ENCODE measurements at places on chromosomes 2 and 18. TPM values are rescaled to one million over a fixed set of nuclear protein-coding genes. Genes with fewer than 3 reads are reported as not detected.

DNA sequence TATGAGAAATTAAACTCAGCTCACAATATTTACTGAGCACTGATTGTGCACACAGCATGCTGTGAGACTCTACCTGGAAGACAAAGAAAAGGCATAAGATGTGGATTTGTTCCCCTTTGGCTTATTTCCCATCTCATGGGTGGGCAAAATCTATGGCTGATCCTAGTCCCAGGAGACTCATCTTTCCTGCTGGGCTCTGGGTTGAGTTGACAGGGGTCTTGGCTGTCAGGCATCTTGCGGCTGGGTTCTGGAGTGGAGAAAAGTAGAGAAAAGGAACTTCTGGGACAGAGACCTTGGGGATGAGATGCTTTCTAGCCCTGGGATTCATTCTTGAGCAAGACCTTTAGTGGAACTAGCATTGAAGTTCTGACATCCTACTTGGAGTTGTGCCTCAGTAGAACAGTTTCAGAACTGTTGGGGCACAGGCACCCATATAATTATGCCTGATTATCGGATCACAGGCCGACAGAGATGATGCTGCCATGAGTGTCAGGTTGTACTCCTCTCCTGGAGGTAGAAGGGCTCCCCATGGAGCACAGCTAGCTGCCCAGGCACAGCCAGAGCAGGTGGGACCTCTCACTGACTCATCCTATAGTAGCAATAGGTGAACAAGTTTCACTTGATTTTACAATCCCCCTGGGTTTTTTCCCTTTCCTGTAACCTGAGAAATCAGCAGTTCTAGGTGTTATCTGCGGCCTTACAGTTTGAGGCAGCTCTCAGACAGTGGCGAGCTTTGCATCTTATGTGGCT, 260.9 kb downstream of the CYRIA start:
- H3K27ac ChIP-seq = no peak overlapping the region
- no peaks in the 10 kb centered on the region for H3K27me3 ChIP-seq
- no peaks in the 10 kb centered on the region for H3K4me1 ChIP-seq

- H3K27me3 ChIP-seq = no peaks in the 10 kb centered on the region
- H3K36me3 ChIP-seq = no peaks in the 10 kb centered on the region
- DNase-seq = no peak
- H3K4me1 ChIP-seq = peaks cover 42% of the 10 kb centered on the region
Observed at GRCh38 chr2:127700527-127701192, 637 bp upstream of the SFT2D3 start.

DNA sequence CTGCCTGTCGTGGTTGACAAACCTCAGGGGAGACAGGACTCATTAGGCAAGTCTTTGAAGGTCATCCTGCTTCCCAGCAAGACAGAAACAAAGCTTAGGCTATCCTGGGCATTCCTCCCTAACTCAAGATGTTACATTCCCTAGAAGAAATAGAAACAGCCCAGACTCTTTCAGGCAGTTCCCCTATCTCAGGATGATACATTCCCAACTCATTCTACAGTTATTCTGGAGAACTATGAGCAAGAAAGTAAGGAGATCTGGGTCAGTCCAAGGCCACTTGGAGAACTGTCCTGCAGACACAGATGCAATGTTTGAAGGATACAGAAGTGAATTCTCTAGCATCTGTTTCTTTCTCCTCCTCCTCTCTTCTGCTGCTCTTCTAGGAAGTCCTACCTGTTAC, 220.1 kb upstream of the NCKAP5 start:
- H3K4me3 ChIP-seq = no peak overlapping the region
- no peaks in the 10 kb centered on the region for H3K27me3 ChIP-seq
- DNase-seq = no peak
- H3K36me3 ChIP-seq = no peaks in the 10 kb centered on the region

GRCh38 chr2:236273126-236273525, 8.9 kb upstream of the ASB18 start:
- H3K27ac ChIP-seq = no peak overlapping the region
- no peaks in the 10 kb centered on the region for H3K36me3 ChIP-seq
- no peaks in the 10 kb centered on the region for H3K4me1 ChIP-seq
- no peak overlapping the region for H3K4me3 ChIP-seq
- H3K27me3 ChIP-seq = no peaks in the 10 kb centered on the region

DNA sequence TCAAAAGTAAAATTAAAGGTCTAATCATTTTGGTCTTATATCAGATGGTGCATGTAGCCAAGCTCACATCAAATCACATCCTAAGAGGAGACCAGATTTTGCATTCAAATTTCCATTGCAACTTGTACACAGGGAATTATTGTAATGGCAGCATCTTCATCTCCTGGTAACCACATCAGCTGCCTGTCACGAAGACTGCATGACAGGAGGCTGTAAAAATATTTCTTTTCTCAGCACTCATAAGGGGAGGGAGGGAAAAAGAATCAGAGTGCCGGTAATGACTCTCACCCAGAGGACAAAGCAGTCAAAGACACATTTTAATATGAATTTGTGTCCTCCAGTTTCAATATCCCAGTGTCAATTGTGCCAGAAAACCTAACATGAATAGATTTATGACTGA, 216.7 kb downstream of the TMEM163 start:
- no peak for DNase-seq
- H3K4me1 ChIP-seq = no peaks in the 10 kb centered on the region
- H3K27me3 ChIP-seq = peaks cover 6% of the 10 kb centered on the region

GRCh38 chr18:54440292-54440691, 82.6 kb downstream of the C18orf54 start:
- no peaks in the 10 kb centered on the region for H3K36me3 ChIP-seq
- no peaks in the 10 kb centered on the region for H3K27me3 ChIP-seq
- no peaks in the 10 kb centered on the region for H3K4me1 ChIP-seq

Gene ARMC9
- 0.50 TPM for polyA plus RNA-seq

Gene EMILIN1
- 0.67 TPM for polyA plus RNA-seq
